ENCODE measurements at places on chromosomes 3 and 15. TPM values are rescaled to one million over a fixed set of nuclear protein-coding genes. Genes with fewer than 3 reads are reported as not detected.
A peak's percentile ranks its signal among the peaks of the same experiment; 100 is the strongest.

DNA sequence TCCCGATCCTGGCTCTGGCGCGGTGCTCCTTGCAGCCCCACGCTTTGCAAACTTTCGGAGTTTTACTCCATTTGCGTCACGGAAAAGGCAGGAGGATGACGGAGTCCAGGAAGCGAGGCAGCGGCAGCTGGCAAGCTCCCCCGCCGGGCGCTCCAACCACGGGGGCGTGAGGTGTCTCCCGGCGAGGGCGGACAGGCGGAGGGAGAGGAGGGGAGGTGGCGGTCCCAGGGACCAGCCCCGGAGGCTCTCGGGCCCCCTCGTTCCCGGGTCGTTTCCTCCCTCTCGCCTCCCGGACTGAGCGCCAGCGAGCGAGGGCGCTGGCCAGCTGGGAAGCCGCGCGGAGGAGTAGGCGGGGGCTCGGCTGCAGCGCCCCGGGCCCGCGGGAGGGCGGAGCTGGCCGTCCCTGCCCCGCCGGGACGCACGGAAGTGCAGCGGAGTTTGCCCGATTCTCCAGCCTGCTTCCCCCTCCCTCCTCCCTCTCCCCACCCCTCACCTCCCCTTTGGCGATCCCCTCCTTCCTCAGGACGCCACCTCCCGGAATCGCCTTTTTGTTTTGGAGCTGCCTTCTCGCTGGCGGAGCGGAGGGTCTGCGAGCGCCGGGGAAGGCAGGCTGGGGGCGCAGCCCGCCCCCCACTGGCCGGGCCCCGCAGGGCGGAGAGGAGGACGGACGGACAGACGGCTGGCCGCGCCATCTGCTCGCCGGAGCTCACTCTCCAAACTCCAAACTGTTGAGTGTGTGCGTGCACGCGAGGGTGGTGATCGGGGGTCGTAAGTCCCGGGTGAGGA is at the start of gene SNX33:
Gene SNX33 (plus strand): TSS at position 543 of the 786 bp plus-strand sequence. CDS start 1,191 bp downstream, outside the sequence.
- peak; percentile 38 for DNase-seq

DNA sequence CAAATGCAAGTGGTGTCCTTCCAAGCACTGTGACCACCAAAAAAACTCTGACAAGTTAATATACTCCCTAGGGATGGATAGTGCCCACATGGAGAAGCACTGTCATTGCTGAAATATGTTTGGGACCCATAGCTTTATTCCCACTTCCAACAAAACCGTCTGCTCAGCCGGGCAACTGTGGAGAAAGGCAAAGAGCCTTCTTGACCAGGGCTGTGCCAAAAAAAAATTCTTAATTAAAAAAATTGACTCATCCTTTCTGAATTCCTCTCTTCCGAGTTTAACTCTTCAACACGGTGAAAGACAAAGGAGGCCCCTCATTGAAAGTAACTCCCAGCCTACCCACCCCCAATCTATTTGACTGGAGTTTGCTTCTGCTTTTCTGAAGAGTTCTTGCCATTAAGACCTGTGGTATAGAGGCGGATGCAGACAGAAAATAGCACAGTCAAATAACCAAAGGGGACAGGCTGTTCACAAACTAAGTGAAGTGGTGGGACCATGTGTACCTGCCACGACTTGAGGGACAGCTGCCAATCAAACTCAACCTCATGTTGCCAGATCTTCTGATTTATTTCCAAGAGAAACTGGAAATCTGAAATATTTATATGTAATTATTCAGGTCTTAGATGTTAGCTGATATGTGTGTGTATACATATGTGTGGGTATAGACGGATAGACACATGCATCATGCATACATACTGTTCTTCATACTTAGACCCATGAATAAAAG is 135.4 kb upstream of the PFN2 start:
- DNase-seq, result no peak

DNA sequence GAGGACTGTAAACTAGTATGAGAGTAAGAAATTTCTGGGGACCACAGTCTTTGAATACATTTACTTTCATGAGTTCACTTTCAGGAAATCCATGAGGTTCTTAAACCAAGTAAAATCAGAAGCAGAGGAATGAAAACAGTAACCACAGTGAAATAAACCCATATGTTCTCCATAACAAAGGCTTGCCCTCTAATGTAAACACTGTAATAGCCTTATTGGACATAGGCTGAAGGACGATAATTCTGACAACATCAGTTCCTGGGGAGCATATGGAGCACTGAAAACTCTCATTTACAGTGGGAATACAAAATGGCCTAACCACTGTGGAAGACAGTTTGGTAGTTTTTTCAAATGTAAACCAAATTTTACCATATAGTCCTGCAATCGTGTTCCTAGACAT is 965.8 kb downstream of the NSUN3 start:
- no peak for DNase-seq

GRCh38 chr3:171809861-171810628 is at the start of gene PLD1:
PLD1 (minus strand) TSS chr3:171810483; CDS start chr3:171738051, 72,432 bp downstream.
- DNase-seq, result peak; percentile 50

DNA sequence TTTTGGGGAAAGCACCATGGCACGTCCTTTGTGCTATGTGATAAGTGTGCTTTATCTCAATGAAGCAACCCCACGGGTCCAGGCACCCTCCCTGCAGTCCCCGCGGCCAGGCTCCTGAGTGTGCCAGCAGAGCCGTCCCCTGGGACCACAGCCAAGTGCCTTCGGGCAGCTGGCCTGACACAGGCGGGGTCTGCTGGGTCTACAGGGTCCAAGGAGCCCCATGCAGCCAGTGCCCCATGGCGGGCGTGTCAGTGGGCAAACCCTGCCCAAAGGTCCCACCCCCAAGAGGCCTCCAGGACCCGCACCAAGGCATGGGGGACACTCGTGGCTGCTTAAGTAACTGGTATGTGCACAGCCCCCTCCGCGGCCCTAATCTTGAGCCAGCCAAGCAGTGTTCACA is 35.3 kb downstream of the KLHL25 start:
- no peak for DNase-seq

GRCh38 chr3:10822708-10823515 is 6.9 kb downstream of the SLC6A11 start:
- no peak for DNase-seq

DNA sequence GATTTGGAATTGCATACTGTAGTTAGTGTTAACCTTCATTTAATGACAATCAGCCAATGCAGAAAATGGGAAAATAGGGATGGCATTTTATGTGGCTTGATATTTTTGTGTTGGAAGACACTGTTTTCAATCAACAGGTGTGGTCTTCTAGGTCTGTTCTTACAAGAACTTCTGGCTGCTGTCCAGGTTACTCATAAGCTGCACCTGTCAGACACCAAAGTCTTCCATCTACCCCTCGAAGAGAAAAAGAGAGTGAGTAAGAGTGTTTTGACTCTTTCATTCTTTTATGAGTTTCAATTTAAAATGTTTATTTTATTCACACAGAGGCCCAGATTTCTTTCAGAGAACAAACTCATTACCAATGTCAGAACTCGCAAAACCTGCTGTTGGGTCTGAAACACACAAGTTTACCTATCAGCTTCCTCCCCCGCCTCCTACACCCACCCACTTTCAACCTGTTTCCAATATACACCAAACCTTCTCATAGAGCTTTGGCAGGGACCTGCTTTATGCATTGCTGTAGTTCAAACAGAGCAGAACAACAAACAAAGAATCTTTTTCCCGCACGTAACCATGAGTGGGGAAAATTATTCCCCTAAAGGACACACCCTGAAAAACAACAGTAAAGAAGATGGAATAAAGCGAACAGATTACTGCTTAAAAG is 767.7 kb upstream of the ALCAM start:
- no peak for DNase-seq

GRCh38 chr3:105332961-105333360 is 33.7 kb upstream of the ALCAM start:
- DNase-seq, result no peak

DNA sequence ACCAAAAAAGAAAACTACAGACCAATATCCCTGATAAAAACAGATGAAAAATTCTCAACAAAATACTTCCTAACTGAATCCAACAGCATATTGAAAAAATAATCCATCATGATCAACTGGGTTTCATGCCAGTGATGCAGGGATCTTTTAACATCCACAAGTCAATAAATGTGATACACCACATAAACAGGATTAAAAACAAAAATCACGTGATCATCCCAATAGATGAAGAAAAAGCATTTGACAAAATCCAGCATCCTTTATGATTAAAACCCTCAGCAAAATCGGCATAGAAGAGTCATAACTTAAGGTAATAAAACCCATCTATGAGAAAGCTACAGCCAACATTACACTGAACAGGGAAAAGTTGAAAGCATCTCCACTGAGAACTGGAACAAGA is 107.5 kb downstream of the DCLK3 start:
- DNase-seq, result no peak

GRCh38 chr3:11547498-11547897 is 96.2 kb downstream of the VGLL4 start:
- no peak for DNase-seq

DNA sequence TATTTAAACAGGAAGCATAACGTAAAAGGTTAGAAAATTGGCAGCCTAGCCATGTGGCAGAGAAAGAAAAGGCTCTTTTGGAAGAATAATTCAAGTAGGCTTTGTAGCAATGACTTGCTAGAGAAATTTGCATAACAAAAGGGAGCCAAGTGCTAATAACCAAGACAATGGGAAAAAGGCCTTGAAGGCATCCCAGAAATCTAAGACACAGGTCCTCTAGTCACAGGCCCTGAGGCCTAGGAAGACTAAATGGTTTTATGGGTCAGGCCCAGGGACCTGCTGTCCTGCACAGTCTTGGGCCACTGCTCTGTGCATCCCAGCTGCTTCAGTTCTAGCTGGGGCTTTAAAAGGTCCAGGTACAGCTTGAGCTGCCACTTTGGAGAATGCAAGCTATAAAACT is 78.5 kb downstream of the FGF7 start:
- no peak for DNase-seq

DNA sequence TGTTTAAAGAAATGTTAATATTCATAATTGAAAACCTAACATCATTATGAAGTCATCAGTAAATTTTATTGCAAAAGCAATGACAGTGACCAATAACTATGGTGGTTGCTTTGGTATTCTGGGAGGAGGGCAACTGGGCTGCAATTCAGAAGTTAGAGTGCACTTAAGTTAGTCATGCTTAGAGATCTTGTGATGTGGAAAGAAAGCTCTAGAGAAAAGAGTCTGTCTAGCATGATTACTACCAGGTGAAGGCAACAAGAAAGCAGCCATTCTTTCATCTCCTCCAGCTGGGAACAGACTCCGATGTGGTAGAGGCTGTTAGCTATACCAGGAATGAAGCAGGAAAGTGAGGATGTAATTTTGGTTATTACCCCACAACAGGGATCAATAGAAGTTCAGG is 625.6 kb downstream of the SI start:
- DNase-seq, result no peak

- no peak for DNase-seq
Observed at GRCh38 chr3:168622795-168623194, 527.1 kb upstream of the GOLIM4 start.

- DNase-seq, result peak; percentile 89
Observed at GRCh38 chr15:85800478-85801123, 5.9 kb upstream of the KLHL25 start.

DNA sequence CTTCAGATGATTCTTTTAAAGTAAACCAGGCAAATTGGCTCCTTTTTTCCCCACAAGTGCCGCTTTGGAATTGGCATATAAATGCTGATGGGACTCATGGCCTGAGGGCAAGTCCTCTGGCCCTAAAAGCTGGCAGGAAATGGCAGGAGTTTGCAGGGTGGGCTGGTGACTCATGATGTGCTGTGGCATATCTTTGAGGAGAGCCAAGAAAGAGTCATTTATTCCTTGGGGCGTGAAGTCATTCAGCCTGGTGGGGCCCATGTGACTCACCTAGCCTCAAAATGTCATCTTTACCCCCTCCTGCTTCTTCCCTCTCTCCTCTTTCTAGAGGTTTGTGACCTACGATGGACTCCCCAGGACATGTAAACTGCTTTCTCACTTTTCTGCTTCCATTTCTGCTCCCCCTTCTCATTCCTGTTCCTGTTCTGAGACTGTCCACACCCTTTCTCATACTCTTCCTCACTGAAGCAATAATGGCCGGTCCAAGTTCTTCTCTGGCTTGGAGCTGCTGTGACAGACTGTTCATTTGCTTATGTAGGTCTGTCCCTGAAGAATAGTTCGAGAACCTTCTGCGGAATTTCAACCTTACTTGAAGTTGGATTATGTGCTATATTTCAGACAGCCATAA is 326.1 kb downstream of the SATB1 start:
- no peak for DNase-seq

- no peak for DNase-seq
Observed at GRCh38 chr15:69314131-69314530, 15.4 kb downstream of the PAQR5 start.

DNA sequence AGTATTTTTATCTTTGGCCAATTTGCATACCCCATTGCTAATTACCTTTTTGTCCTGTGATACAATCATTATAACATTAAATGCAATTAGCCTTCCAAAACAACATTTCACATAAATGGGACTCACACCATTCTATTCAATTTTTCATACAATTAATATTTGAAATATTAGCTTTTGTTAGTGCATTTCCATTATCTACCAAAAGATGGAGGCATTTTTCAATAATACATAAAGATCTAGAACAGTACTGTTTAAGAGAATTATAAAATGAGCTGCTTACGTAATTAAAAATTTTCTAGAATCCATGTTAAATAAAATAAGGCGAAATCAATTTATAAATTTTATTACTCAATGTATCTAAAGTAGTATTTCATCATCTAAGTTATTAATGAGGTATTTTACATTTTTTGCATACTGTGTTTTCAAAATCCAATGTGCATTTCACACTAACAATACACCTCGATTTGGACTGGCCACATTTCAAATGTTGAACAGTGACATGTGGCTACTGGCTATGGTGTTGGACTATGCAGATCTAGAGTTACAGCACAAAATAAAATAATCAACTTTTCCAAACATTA is 74.3 kb downstream of the TJP1 start:
- no peak for DNase-seq

DNA sequence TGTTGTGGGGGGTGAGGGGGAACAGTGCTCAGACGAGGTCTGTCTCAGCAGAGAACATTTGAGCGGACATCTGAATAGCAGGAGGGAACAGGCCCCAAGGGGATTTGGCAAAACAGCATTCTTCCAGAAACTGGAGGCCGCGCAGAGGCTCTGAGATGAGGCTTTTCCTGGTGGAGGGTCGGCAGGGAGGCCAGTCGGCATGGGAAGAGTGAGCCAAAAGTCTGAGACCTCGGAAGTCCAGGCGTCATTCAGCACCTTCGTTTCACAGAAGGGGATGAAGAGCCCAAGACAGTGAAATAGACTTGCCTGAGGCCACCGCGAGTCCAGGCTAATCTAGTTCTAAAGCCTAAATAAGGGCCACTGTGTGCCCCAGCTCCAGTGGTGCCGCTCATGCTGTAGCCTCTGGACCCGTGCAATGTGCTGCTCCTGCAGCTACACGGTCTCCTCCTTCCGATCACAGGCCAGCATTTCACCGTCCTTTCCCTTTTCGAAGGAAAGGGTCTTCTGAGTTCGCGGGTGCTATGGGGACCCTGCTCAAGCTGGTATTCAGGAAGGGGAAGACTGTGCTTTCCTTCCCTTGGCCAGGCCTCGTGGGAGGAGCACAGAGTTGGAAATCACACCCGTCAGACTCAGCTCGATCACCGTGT is 24.4 kb downstream of the LSM3 start:
- DNase-seq, result no peak

The ZNF445 gene
- 3.6 TPM for total RNA-seq

The GOLGA8T gene
- not detected for total RNA-seq

The CACNA1D gene
- total RNA-seq, result 0.18 TPM

The SH3GL3 gene
- total RNA-seq, result not detected
